Thymus (tissue), 14 donors: ENCODE measurements at places on chromosomes 3 and 15. TPM values are rescaled to one million over a fixed set of nuclear protein-coding genes. Genes with fewer than 3 reads are reported as not detected.

CMTM8 gene
- 4.1 TPM for total RNA-seq

DNA sequence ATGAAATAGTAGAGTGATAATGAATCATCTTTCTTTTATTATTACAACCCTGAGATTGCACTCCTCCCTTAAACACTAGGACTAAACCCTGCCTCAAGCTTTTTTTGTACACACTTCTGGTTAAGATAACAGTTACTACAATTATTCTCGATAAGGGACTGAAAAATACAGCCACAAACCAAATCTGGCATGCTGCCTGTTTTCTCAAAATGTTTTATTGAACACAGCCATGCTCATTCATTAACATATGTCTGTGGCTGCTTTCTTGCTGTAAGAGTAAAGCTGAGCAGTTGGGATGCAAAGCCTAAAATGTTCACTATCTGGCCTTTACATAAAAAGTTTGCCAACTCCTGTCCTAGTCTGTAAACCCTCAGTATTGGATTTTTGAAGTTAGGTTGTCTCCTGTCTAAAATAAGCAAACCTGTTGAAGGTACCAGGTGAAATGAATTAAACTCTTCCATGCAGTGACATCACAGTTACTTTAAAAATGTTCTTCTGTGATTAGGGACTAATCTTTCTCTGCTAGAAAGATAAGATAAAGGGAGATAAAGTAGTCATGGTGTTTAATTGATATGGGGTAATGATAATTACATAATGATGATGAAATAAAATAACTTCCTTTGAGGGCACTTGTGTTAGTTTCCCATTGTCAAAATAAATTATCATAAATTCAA lies 218.2 kb downstream of the STXBP5L start:
- no peaks in the 10 kb centered on the region for H3K36me3 ChIP-seq
- H3K4me3 ChIP-seq, result no peak overlapping the region
- no peaks in the 10 kb centered on the region for H3K27me3 ChIP-seq
- no peak for DNase-seq
- H3K4me1 ChIP-seq, result no peaks in the 10 kb centered on the region
- H3K27ac ChIP-seq, result no peak overlapping the region

DNA sequence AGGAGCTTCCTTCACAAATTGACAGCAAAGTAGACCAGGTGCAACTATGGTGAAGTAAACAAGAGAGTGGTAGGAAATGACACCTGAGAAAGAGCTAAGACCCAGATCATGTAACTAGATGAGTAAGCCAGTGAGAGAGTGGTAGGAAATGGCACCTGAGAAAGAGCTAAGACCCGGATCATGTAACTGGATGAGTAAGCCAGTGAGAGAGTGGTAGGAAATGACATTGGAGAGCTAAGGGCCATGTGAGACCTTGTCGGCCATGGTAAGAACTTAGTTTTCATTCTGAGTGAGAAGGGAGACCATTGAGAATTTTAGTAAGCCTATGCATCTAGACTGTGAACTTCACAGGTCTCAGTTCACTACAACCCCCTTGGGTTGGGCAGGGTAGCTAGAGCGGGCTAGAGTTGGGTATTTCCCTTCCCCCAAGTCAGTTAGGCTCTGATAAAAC lies 5.4 kb upstream of the SENP7 start:
- H3K4me3 ChIP-seq, result no peak overlapping the region
- no peak for DNase-seq
- H3K27me3 ChIP-seq, result no peaks in the 10 kb centered on the region
- no peaks in the 10 kb centered on the region for H3K4me1 ChIP-seq
- H3K36me3 ChIP-seq, result no peaks in the 10 kb centered on the region
- H3K27ac ChIP-seq, result no peak overlapping the region

DNA sequence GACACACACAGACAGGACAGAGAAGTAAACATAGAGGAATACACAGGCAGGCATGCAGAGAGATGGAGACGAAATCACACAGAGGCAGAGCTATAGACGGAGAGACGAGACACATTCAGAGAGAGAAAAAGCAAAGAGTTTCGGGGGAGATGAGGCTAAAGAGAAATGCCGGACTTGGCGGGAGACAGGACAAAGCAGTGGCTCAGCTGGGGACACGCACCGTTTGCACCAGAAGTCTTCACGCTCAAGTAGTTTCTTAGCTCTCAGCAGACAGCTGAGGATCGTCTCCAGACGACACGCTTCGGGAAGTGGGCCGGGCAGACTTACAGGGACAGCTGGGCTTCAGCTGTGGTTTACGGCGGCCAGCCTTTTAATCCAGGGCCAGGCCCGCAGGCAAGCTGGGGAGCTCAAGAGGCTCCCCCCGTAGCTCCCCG lies 56.2 kb upstream of the DLG1 start:
- peaks cover 2% of the 10 kb centered on the region for H3K27me3 ChIP-seq
- no peak overlapping the region for H3K4me3 ChIP-seq
- no peaks in the 10 kb centered on the region for H3K4me1 ChIP-seq
- no peaks in the 10 kb centered on the region for H3K36me3 ChIP-seq
- no peak for DNase-seq

DNA sequence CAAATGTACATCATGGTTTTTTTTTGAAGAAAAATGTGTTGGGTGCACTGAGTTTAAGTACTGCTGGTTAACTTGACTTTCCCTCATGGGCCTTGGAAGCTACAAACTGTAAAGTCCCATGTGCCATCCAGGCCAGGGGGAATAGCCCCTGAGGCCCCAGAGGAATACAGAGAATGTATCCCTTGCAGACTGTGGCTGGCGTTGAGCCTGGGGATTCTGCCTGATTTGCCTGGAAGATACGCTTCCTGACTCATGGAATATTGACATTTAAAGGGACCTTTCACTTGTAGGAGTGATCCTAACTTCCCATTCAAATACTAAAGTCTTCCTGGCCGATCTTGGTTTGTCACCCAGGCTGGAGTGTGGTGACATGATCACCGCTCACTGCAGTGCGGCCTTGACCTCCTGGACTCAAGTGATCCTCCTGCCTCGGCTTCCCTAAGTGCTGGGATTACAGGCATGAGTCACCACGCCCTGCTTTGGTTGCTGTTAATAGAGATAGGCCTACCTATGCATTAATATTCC lies 42.0 kb downstream of the ADAMTSL3 start:
- no peak overlapping the region for H3K4me3 ChIP-seq
- H3K36me3 ChIP-seq, result no peaks in the 10 kb centered on the region
- H3K27ac ChIP-seq, result no peak overlapping the region

- no peak for DNase-seq
- no peaks in the 10 kb centered on the region for H3K27me3 ChIP-seq
- no peaks in the 10 kb centered on the region for H3K36me3 ChIP-seq
- H3K27ac ChIP-seq, result no peak overlapping the region
- H3K4me3 ChIP-seq, result no peak overlapping the region
These were observed 107.3 kb upstream of the PTPRG start for GRCh38 chr3:61454006-61454585.

DNA sequence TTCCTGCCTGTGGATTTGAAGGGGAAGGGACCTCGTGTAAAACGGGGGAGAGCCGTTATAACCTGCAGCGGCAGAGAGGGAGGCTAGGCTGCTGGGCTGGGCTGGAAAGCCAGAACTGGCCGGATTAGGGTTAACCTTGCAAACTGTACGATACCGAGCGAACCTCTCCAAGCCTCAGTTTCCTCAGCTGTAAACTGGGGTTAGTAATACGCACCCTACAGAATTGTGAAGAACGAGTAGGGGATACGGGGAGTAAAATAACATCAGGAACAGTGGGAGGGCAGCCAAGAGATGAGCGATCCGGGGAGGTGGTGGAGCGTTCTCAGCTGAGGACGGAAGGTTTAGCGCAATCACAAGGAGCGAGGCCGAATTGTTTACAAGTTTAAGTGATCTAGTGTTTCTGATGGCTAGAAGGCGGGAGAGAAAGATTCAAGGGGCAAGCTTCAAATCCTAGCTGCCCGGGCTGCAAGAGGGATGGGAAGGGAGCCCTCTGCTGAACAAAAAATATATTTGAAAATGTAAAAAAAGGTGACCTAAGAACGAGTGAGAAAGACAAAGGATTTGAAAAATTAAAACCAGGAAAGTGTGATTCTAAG lies 768 bp upstream of the SEMA5B start:
- no peak overlapping the region for H3K27ac ChIP-seq
- H3K36me3 ChIP-seq, result no peaks in the 10 kb centered on the region
- peak overlapping the region; percentile 46 for H3K4me3 ChIP-seq
- peaks cover 16% of the 10 kb centered on the region for H3K4me1 ChIP-seq
